ENCODE measurements at places on chromosomes 4 and X.

DNA sequence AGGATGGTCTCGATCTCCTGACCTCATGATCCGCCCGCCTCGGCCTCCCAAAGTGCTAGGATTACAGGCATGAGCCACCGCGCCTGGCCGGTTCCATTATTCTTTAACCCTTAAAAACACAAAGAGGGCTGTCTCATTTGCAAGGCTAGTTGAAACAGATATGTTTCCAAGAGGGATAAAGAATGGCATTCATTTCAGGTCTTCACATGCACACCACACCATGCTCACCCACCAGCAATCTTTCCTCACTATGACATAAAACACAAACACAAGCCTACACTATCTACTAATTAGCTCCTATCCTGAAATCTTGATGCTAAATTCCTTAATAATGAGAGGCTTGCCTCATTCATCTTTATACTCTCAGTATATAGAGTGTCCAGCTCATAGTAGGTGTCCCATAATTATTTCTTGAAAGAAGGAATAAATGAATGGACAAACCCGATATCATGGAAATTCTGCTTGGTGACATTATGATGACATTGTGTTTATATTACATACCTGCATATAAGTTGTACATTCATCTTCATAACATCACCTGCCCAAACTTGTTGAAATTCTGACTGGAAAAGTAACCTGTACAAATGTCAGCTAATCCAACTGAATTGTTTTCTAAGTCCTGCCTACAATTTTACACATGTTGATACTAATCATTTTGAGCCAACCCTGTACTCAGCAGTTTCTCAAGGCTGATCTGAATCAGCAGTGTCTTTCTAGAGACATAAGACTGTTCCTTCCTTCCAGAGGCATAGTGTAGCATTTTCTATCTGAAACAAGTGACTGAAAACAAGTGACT, 408.5 kb downstream of the KLHL13 start:
- DNase-seq: no peak

GRCh38 chr4:159689526-159689925, 586.6 kb downstream of the RAPGEF2 start:
- DNase-seq: no peak

GRCh38 chr4:153791746-153792617, 3.1 kb upstream of the SFRP2 start:
- no peak for DNase-seq

DNA sequence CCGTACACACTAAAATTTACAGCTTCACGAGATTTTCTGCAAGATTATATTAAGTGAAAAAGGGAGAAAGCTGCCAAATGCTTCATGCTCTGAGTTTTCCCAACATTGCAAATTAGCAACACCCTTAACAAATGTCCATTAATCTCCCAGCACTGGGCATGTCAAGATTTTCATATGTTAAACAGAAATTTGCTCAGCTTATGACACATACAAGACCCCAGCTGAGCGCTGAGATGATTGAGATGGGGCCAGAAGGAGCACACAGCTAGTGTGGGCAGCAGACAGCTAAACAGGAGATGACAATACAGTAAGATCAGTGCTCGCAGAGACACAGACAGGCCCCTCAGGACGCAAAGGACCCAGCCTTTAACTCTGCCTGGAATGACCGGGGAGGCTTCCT, 208.8 kb downstream of the STK32B start:
- no peak for DNase-seq

DNA sequence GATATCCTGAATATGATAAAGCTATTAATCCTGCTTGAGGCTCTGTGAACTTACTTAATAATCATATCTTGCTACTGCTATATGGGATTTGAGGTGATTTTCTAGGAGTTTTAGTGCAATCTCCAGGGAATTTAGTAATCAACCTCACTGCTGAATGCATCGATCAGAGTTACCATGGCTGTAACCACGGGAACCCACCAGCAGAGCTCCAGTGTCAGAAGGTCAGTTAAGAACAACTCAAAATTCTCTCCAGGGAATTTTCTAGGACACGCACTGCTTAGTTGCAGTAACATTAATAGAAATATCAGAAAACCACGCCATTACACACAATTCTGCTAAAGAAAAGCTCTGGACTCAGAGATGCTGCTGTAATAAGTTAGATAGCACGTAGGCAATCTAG, 1477.2 kb upstream of the TENM3 start:
- DNase-seq: no peak
